ENCODE measurements at places on chromosomes 12 and 14.

- no peak for DNase-seq
Measured at GRCh38 chr14:45891417-45892080, 638.5 kb upstream of the MIS18BP1 start.

- DNase-seq: no peak
Measured at GRCh38 chr12:67522222-67522621, 126.3 kb upstream of the DYRK2 start.

GRCh38 chr14:55152052-55152753 lies 23.2 kb downstream of the LGALS3 start:
- DNase-seq: no peak

DNA sequence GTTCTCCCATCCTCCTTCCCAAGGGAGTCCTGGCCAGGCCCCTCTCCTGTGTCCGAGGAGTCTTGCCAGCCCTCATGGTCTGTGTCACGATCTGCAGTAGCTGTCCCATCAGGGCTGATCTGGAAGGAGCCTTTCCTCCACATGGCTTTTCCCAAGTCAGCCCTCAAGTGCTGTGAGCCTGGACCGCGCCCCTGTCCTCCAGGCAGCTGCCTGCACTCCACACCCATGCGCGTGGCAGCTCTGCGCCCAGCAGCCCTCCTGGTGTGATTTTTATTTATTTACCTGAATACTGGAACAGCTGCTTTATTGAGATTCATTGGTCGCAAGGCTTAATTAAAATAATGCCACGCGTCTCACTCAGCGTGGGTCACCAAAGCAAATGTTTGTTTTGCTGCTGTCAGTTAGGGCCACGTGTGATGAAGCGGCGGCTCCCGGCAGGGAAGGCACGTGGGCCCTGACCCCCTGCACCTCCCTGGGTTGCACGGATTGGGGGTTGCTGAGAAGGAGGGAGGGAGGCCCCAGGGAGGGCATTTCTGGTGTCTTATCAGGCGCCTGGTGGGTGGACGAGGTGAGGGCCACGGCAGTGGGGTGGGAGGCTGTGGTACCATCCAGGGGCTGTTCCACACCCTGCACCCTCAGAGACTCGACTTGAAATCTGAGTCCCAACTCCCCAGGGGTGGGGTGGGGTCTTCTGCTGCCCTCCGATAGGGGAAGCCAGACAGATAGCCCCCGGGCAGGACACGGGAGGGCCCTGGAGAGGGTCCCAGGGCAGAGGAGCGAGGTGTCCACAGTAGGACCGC lies 206.3 kb upstream of the C14orf180 start:
- no peak for DNase-seq

GRCh38 chr12:1398673-1399072 lies 195.7 kb downstream of the FBXL14 start:
- DNase-seq: no peak

DNA sequence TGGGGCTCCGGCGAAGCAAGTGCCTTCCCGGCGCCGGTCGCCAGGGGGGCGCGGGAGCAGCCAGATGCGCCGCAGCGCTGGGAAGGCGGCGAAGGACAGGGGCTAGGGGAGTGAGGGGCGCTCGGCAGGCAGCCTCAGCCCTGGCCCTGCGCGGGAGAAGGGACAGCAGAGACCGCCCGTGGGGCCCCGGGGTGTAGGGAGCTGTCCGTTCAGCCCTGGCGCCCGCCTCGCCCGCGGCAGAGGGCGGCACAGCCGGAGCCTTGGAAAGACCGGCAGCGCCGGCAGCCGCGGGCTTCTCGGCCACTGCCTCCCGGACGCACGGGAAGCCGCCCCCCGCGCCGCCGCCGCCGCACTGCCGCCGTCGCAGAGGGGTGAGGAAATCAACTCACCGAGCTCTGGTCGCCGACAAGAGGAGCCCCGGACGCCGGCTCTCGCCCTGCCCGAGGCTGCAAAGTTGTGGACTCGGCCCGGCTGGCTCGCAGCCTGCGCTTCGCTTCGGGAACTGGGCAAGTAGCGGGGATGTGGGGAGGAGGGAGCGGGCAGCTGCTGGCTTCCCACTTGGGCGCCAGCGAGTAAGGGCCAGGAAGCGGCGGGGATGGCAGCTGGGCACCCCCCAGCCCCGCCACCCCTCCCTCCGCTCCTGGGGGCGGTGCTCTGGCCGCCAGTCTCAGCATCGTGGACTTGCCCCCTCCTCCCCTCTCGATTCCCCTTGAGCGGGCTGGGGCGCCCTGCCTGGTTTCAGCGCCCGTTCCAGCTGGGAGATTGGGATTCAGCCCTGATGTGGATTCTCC lies at the start of gene ZDHHC22:
ZDHHC22 (minus strand) TSS at position 578 of the 791 bp plus-strand sequence. CDS start 2,053 bp downstream, outside the sequence.
- no peak for DNase-seq

DNA sequence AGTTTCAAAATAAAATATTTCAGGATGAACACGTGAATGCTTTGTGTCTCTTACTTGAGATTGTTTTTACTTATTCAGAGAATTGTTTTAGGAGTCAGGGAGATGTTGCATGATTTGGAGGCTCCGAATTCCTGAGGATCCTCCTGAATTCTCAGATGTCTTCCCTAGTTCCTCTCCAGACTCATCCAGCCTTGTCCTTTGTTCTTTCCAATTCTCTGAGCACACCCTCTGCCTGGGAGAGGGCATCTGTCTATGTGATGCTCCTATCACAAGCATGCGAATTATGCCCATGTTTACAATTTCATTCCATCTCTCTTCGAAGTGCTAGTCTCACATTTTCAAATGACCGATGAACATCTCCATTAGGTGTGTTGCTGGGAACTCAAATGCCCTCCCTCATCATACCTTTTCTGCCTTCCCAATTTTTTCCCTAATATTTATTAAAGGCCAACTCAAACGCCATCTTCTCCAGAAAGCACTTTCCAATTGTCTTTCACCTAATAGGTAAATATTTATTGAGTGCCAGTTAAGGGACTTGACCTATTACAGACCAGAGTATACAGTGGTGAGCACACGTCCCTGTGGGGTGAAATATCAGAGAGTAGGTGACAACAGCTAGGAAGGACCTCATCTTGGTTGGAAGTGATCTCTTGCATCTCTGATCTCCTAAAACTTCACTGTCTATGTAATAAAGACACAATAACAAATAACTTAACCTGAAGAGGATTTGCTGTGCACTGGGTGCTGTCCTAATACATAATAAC lies 64.4 kb downstream of the ARF6 start:
- no peak for DNase-seq

- DNase-seq: no peak
Measured at GRCh38 chr14:78566859-78567172, 396.6 kb downstream of the NRXN3 start.
